ENCODE measurements at places on chromosomes 5 and 9. TPM values are rescaled to one million over a fixed set of nuclear protein-coding genes. Genes with fewer than 3 reads are reported as not detected.

The RABL6 gene
- 41.0 TPM for polyA plus RNA-seq

GRCh38 chr9:136790640-136791515, at the start of gene TMEM141:
TSS of gene TMEM141 (plus strand) at chr9:136791344. CDS start at chr9:136791371, 27 bp downstream.
- DNase-seq, result peak; percentile 99

- DNase-seq, result no peak
These were observed 853.7 kb downstream of the TAF11L14 start for GRCh38 chr5:18487928-18488480.

GRCh38 chr9:16271967-16272366, 598.5 kb downstream of the BNC2 start:
- DNase-seq, result no peak

The NRG2 gene
- polyA plus RNA-seq, result 1.2 TPM

DNA sequence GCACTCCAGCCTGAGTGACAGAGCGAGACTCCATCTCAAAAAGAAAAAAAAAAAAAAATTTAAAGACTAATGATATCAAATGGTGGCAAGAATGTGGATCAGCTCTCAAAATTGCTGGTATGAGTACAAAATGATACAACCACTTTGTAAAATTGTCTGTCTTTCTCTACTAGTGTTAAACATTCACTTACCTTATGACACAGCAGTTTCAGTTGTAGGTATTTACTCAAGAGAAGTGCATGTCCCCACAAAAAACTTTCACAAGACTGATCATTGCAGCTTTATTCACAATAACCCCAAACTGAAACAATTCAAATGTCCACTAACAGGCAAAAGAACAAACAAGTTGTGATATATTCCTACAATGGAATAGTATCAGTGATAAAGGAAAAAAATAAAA, 14.7 kb upstream of the CETN3 start:
- no peak for DNase-seq
